ENCODE measurements at places on chromosomes 3 and 15. TPM values are rescaled to one million over a fixed set of nuclear protein-coding genes. Genes with fewer than 3 reads are reported as not detected.
A peak's percentile ranks its signal among the peaks of the same experiment; 100 is the strongest.

DNA sequence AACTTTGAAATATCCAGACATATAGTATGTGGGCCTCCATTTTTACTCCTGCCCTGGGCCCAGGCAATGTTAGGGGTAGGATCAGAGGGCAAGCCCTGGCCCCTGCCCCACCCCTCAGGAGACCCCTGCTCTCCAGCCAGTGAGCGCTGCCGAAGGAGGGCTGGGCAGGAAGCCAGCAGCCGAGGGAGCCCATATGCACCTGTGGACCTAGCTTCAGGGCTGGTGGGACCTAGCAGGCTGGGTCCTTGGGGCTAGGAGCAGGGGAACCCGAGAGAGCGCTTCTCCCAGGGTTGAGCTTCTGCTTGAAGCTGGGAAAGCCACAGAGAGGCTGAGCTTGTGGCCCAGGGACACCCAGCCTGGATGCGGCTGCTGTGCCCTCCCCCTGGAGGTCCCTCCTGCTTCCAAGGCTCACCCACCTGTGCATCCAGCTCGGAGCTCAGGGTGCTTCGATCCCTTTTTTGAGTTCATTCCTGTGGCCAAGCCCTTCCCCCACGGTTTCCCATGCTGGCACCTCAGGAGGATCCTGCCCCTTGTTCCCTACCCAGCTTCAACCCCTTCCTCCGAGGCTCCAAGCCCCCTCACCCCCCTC, 21.0 kb upstream of the CYP11A1 start:
- DNase-seq = no peak
- H3K4me3 ChIP-seq = no peak overlapping the region
- H3K4me1 ChIP-seq = peaks cover 43% of the 10 kb centered on the region
- no peaks in the 10 kb centered on the region for H3K36me3 ChIP-seq
- no peaks in the 10 kb centered on the region for H3K27me3 ChIP-seq
- no peak overlapping the region for H3K27ac ChIP-seq

GRCh38 chr15:56049577-56049976, 56.2 kb upstream of the NEDD4 start:
- no peaks in the 10 kb centered on the region for H3K4me1 ChIP-seq
- H3K27me3 ChIP-seq = no peaks in the 10 kb centered on the region
- H3K36me3 ChIP-seq = no peaks in the 10 kb centered on the region
- no peak overlapping the region for H3K27ac ChIP-seq
- no peak overlapping the region for H3K4me3 ChIP-seq

DNA sequence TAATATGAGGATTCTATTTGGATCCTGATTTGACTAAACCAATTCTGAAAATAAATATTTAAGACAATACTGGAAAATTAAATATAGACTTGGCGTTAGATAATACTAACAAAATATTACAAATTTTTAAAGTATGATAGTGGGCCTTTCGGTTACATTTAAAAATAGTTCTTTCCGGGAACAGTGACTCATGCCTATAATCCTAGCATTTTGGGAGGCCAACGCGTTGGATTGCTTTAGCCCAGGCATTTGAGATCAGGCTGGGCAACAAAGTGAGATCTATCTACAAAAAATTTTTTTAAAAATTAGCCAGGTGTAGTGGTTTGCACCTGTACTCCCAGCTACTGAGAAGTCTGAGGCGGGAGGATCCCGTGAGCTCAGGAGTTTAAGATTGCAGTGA, 30.3 kb upstream of the GADL1 start:
- no peak overlapping the region for H3K27ac ChIP-seq
- no peak for DNase-seq
- no peaks in the 10 kb centered on the region for H3K36me3 ChIP-seq
- no peaks in the 10 kb centered on the region for H3K27me3 ChIP-seq
- no peaks in the 10 kb centered on the region for H3K4me1 ChIP-seq

- H3K4me1 ChIP-seq = peaks cover 21% of the 10 kb centered on the region
- H3K4me3 ChIP-seq = peak overlapping the region; percentile 88
- no peaks in the 10 kb centered on the region for H3K36me3 ChIP-seq
- no peaks in the 10 kb centered on the region for H3K27me3 ChIP-seq
- peak overlapping the region; percentile 89 for H3K27ac ChIP-seq
These were observed 766 bp downstream of the FAM98B start for GRCh38 chr15:38454696-38455090.

CLEC3B gene
- total RNA-seq = 217 TPM

GRCh38 chr3:164250923-164251322, 827.4 kb downstream of the SI start:
- H3K4me3 ChIP-seq = no peak overlapping the region
- DNase-seq = no peak
- no peak overlapping the region for H3K27ac ChIP-seq
- H3K36me3 ChIP-seq = no peaks in the 10 kb centered on the region

GRCh38 chr15:75641179-75641503, 1.1 kb upstream of the IMP3 start:
- H3K27ac ChIP-seq = peak overlapping the region; percentile 94
- DNase-seq = no peak
- no peaks in the 10 kb centered on the region for H3K27me3 ChIP-seq
- no peak overlapping the region for H3K4me3 ChIP-seq

GPR160 gene
- 24.4 TPM for total RNA-seq

GRCh38 chr3:23797491-23797890, 8.3 kb upstream of the UBE2E1 start:
- no peak overlapping the region for H3K4me3 ChIP-seq
- H3K36me3 ChIP-seq = no peaks in the 10 kb centered on the region
- no peak for DNase-seq

TRPM1 gene
- total RNA-seq = not detected

SEMA3B gene
- total RNA-seq = 77.6 TPM

Data from lower lobe of right lung (tissue), 2 donors.